ENCODE measurements at places on chromosomes 16 and 17.
A peak's percentile ranks its signal among the peaks of the same experiment; 100 is the strongest.

- peak; percentile 77 for DNase-seq
Observed at GRCh38 chr17:40340880-40341807, 23.4 kb downstream of the GJD3 start.

DNA sequence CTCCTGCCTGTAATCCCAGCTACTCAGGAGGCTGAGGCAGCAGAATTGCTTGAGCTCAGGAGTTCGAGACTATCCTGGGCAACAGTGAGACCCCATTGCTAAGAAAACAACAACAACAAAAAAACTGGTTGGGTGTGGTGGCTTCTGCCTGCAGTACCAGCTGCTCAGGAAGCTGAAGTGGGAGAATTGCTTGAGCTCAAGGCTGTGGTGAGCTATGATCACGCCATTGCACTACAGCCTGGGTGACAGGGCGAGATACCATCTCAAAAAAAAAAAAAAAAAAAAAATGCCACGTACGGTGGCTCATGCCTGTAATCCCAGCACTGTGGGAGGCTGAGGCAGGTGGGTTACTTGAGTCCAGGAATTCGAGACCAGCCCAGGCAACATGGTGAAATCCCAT, 34.1 kb downstream of the NME2 start:
- no peak for DNase-seq

GRCh38 chr16:80719573-80719972, 84.8 kb downstream of the CDYL2 start:
- DNase-seq = no peak

GRCh38 chr16:4674926-4675530, 18.3 kb upstream of the NUDT16L1 start:
- DNase-seq = no peak

DNA sequence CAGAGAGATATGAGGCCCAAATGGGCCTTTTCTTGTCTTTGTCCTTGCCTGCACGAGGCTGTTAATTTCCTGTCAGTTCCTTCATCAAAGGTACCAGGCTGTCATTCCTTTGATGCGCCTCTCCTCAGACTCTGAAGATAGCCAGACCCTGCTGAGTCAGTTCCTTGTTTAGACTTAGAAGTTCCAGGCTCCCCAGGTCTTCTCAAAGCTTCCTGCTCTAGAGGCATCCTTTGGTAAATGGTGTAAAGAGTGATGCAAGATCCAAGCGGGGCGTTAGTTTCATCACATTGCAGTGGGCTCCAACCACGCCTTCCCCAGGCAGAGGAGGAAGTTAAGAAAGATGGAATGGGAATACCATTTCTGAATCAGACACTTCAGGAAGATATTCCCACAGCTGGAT, 4.0 kb upstream of the CDH11 start:
- no peak for DNase-seq

DNA sequence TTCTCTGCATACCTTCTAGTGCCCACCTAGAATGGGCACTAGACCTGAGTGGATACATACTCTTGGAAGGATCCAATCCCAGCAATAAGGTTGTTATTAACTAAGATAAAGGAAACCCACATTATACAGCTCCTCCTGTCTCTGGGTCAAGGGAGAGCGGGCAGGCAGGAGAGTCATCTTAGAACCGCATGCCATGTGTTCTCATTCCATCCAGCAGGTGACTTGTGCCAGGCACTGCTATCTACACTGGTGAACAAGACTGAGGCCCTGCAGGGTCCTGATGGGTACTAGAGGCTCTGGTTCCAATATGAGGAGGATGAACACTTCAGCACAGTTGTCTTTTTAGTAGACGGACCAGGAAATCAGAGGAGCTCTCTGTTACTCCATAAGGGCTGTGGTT, 5.9 kb upstream of the CD300H start:
- no peak for DNase-seq

GRCh38 chr17:77872714-77873499, 85.6 kb upstream of the TNRC6C start:
- DNase-seq = no peak

DNA sequence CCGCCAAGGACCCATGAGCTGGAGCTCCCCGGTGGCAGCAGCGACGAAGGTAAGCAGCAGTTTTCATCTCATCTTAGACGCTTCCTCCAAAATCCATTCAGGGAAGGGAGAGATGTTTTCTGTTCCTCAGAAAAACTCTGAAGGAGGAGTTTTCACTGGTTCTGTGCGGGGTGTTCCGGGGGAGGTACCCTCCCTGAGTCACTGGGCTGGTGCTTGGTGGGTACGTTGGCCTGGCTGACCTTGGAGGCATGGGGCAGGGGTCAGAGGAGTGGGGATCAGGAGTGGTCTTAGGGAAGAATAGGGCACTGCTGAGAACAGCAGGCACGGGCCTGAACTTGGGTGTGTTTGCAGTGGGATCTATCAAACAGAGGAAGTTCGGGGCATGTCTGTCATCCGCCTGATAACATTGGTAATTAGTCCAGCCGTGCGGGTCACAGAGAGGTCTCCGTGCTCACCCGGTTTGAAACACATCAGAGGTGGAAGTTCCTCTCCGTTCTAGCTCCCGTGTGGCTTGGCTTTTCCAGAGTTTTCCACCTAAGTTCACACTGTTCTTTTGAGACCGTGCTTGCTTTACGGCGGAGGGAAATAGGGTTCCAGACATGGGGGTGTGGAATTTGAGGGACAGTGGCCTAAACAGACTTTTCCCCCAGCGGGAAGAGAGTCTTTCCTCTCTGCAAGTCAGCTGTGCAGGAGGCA, 59.6 kb upstream of the CIBAR2 start:
- no peak for DNase-seq

DNA sequence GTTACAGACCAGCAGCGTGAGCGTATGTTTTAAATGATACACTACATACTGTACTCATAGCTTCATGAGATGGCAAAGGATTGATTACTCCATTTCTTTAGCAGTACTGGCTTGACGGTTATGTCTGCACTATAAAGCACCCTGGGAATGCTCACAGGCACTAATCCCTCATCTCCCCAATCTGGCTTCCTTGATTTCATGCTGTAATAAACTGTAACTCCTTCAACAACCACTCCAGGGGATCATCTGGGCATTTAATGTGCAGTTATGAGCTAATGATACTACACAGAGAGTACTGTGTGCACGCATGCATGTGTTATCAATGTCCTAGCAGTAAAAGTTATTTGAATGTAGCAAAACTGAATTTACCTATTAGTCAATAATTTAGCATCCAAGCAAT, 20.2 kb downstream of the MEIOB start:
- DNase-seq = no peak

DNA sequence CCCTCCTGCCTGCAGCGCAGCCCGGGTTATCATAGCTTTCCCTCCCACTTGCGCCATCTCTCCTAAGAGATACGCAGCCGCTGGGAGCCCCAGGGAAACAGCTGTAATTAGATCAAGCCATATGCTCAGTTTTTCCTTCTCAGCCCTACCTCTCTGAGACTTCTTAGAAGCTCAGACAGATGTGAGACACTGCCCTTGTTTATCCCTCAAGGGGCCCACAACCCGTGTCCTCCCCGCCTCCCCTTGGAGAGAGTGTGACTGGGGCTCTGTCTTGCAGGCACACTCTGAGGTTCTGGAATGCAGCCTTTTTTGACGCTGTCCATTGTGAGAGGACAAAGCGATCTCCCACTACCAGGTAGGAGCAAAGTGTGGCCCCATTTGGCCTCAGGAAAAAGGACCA, 31.2 kb downstream of the CIBAR2 start:
- DNase-seq = no peak

DNA sequence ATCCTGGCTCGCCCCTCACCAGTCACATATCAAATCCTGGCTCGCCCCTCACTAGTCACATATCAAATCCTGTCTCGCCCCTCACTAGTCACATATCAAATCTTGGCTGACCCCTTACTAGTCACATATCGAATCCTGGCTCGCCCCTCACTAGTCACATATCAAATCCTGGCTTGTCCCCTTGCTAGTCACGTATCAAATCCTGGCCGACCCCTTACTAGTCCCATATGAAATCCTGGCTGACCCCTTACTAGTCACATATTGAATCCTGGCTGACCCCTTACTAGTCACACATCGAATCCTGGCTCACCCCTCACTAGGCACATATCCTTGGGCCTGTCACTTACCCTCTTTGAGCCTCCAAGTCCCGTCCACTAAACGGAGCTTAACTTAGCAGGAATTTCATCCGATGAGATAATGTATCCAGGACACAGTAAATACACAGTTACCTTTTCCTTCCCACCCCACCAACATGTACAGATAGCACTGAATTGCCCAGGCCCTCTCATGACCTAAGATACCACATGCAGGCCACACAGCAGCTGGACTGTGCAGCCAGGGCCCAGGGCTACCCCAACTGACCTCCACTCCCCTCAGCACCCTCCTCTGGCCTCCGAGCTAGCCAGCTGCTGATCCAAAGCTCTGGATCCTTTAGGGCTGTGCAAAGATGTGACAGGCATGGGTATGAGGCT, 157.8 kb upstream of the RPH3AL start:
- no peak for DNase-seq

GRCh38 chr16:354971-355461, 2.5 kb upstream of the AXIN1 start:
- peak; percentile 38 for DNase-seq

- DNase-seq = no peak
Observed at GRCh38 chr17:77681861-77682260, 276.6 kb upstream of the TNRC6C start.

- peak; percentile 5 for DNase-seq
Observed at GRCh38 chr16:17590711-17591654, 120.2 kb upstream of the XYLT1 start.

DNA sequence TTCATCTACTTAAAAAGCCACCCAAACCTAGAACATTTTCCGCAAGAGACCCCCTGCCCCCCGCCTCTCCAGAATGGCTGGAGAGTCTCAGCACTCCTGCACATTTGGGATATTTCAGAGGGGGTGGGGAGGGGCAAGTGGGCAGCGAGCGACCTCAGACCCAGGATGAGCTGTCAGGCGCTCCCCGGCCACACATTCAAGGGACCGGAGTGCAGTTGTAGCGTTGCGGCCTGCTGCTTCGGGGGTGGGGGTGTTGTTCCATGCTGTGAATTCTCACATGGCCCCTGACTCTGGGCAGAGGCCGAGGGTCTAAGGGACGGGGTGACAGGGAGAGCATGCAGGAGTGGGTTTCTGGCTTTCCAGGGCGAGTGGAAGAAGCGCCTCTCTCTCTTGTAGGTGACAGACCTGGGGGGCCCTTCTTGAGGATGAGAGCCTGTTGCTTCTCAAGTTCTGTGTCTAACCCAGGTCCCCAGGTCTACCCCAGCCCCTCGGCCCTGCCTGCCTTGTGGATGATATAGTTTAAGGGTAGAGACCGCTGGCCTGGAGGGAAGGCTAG, 231.2 kb downstream of the SEC14L1 start:
- no peak for DNase-seq

GRCh38 chr17:57338257-57338914, 82.1 kb downstream of the MSI2 start:
- DNase-seq = no peak

- no peak for DNase-seq
Observed at GRCh38 chr16:56611281-56611833, 3.0 kb downstream of the MT2A start.

DNA sequence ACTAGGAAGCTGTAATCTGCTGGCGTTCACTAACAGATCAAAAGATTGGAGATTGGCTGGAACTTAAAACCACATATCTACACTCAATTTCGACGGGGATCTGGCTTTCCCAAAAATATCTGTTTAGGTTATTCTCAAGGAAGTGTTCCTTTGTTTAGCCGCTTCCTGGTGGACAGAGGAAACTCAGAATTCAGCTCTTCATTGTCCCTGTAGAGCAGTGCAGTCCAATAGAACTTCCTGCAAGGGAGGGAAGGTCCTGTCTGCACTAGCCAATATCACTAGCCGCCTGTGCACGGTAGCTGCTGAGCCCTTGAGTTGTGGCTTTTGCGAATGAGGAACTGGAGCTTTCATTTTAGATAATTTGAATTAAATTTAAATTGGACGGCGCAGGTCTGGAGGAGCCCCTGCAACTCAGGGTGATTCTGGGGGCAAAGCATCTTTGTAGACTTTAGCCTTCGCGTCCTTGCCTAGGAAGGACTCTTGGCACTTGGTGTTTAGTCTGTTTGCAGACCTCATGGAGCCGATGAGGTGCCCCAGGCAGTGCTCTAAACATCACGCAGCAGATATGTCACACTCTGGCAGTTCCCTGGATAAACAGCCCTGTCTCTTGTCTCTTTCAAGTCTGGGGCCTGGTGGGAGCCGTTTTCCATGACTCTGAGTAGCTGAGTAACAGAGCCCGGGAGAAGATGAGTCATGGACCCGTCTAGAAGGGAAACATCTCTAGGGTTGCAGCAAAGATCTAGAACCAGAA, 122.2 kb downstream of the CCDC182 start:
- no peak for DNase-seq

- DNase-seq = no peak
Observed at GRCh38 chr17:54785643-54786268, 114.9 kb upstream of the TOM1L1 start.

All from stimulated activated CD4-positive, alpha-beta T cell treated with anti-CD3 and anti-CD28 coated beads, Interleukin-4, amount 100 ng/mL, for 1 hour (primary cell).